CD4-positive, alpha-beta T cell treated with Interleukin-4 for 4 hours (primary cell): ENCODE measurements at places on chromosomes 5 and 9.

GRCh38 chr9:13089666-13090065 lies 189.8 kb downstream of the MPDZ start:
- no peak for DNase-seq

GRCh38 chr5:93192087-93192486 lies 388.9 kb downstream of the NR2F1-AS1 start:
- no peak for DNase-seq

- DNase-seq = no peak
Measured at GRCh38 chr9:72356041-72356582, 8.9 kb downstream of the ZFAND5 start.

DNA sequence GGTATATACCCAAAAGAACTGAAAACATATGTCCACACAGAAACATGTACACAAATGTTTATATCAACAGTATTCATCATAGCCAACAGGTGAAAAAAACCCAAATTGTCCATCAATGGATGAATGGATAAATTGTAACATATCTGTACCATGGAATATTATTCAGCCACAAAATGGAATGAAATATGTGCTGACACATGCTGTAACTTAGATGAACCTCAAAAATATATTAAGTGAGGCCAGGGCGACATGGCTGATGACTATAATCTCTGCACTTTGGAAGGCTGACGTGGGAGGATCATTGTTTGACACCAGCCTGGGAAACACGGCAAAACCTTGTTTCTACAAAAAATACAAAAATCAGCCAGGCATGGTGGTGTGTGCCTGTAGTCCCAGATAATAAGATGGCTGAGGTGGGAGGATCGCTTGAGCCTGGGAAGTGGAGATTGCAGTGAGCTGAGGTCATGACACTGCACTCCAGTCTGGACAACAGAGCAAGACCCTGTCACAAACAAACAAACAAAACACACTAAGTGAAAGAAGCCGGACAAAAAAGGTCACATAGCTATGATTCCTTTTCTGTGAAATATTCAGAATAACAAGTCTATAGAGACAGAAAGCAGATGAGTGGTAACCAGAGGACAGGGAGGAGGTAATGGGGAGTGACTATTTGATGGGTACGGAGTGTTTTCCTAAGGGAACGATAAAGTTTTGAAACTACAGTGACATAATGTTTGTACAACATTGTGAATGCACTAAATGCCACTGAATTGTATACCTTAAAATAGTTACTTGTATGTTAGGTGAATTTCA lies 11.4 kb downstream of the KYAT1 start:
- DNase-seq = no peak

DNA sequence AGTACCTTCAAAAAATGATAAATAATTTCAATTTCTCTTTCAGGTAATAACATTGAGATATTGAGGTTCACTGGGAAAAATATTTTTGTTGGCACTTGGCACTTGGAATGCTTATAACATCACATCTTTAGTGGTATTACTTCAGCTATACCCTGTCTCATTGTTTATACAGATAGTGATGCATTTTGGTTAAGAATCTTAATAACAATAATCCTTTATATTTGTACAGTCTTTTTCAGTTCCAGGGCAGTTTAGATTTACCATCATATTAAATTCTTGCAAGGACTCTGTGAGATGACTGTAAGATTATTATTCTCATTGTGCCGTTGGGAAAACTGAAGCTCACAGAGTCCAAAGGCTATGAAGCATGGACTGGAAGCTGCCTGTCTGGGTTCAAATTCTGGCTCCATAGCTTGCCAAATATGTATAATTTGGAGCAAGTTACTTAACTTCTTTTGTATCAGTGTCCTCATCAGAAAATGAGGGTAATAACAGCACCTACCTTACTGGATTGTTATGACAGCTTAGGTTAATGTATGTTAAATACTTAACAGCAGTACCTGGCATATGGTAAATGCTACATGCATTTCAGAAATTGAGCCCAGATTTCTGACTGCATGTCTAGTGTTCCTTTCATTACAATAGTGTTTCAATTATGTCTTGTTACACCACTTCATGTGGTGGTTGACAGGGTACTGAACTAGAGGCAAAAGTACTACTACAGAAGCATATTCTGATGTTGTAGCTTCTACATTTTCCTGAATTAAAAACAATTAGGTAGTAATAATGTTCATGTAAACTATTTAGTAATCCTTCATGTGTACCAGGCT lies 272.2 kb downstream of the PLK2 start:
- DNase-seq = no peak

- no peak for DNase-seq
Measured at GRCh38 chr5:141491323-141492167, 2.7 kb downstream of the PCDHGC5 start.

- no peak for DNase-seq
Measured at GRCh38 chr9:137192859-137193258, 4.4 kb downstream of the SSNA1 start.

- no peak for DNase-seq
Measured at GRCh38 chr5:11426442-11426841, 477.8 kb downstream of the CTNND2 start.

GRCh38 chr5:170791325-170791954 lies 7.9 kb downstream of the GABRP start:
- DNase-seq = no peak

DNA sequence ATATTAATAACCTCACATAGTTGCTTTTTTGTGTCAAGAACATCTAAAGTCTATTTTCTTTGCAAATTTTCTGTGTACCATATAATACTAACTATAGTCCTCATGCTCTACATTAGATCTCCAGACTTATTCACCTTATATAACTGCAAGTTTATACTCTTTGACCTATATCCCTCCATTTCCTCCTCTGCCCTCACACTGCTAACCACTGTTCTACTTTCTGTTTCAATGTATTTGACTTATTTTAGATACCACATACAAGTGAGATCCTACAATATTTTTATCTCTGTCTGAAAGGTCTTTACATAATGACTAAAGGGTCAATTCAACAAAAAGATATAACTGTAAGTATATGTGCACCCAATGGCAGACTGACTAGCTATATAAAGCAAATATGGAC lies 789.7 kb upstream of the ZNF608 start:
- DNase-seq = no peak

GRCh38 chr9:93129286-93129685 lies 4.8 kb downstream of the NINJ1 start:
- no peak for DNase-seq

DNA sequence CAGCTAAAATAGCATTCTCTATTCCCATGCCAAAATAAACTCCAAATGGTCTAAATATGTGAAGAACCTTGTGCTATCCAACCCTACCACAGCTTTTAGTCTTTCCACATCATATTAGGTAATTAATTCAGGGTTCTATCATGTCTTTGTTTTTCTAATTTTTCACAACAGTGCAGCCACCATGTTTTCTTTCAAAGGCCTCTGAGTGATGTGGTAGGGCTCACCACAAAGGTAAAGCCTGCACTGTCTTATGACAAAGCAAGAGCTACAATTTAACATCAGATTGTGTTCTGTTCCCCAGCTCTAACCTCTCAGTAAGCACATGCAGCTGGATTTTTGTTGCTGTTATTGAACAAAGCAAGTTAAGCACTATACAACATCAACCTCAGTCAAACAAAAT lies 52.4 kb downstream of the MEF2C start:
- no peak for DNase-seq

- DNase-seq = no peak
Measured at GRCh38 chr9:36025746-36026145, 11.0 kb upstream of the RECK start.

GRCh38 chr5:148846930-148847329 lies 20.5 kb downstream of the ADRB2 start:
- no peak for DNase-seq

GRCh38 chr5:98510143-98510985 lies 263.1 kb upstream of the RGMB start:
- no peak for DNase-seq

DNA sequence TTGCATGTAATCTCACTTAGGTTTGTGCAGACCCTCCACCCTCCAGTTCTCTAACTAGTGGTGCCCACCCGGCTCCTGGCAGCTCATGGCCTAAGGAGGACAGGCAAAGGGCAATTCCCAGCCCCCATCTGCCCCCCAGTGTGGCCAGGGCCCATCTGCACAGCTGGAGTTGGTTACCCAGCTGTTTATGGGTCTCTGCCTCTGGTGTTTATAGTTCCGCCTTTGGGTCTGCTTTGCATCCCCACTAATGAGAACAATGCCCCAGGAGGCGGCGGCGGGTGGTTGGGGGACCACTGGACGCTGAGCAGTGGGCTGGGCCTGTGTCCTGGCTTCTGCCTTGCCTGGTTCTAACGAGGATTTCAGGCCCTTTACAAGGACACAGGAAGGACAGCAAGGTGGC lies 62.4 kb downstream of the NDST1 start:
- no peak for DNase-seq

DNA sequence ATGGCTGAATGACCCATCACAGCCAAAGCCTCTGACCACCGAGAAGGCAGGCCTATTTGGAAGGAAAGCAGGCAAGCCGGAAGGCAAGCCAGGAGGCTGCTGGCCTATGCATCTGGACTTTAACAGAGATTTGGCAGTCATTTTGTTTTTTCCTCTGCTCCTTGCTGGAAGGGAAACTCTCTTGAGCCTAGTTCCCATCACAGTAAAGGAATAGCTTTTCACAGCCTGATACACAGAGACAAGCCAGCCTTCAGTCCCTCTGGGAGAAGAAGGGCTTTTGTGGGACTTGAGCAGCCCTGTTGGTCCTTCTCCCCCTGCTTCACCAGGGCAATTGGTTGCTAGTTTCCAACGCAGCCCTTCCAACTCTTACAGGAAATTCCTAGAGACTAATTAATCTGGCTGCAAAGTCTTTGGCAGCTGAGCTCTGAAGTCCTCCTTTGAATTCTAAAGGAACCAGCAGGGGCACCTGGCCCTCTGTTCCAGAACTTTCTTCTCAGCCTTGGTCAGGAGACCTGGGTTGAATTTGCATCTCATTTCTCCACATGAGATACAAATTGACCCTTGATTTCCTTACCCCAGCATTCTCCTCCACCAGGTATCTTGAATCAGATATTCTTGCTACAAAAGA lies 157.3 kb upstream of the EPB41L4A start:
- no peak for DNase-seq

GRCh38 chr5:8306288-8306896 lies 437.4 kb downstream of the MTRR start:
- DNase-seq = no peak

DNA sequence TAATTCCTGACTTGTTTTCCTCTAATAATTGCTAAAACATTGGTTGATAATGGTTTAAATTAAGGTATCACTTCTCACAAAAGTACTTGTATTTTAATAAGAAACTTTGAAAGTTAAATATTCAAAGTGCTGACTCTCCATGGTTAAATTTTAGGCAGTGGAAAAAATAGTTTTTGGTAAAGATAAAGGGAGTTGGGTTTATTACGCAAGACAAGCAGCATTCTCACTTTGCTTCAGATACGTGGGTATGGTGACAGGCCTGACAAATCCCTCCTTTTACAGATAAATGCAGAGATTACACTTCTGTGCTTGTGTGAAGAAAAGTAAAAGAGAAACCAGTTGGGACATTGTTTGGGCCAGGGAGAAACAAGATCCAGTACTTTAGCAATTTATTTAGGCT lies 14.5 kb upstream of the FAM170A start:
- no peak for DNase-seq

- DNase-seq = no peak
Measured at GRCh38 chr5:136364307-136364706, 1.0 kb downstream of the TRPC7 start.

DNA sequence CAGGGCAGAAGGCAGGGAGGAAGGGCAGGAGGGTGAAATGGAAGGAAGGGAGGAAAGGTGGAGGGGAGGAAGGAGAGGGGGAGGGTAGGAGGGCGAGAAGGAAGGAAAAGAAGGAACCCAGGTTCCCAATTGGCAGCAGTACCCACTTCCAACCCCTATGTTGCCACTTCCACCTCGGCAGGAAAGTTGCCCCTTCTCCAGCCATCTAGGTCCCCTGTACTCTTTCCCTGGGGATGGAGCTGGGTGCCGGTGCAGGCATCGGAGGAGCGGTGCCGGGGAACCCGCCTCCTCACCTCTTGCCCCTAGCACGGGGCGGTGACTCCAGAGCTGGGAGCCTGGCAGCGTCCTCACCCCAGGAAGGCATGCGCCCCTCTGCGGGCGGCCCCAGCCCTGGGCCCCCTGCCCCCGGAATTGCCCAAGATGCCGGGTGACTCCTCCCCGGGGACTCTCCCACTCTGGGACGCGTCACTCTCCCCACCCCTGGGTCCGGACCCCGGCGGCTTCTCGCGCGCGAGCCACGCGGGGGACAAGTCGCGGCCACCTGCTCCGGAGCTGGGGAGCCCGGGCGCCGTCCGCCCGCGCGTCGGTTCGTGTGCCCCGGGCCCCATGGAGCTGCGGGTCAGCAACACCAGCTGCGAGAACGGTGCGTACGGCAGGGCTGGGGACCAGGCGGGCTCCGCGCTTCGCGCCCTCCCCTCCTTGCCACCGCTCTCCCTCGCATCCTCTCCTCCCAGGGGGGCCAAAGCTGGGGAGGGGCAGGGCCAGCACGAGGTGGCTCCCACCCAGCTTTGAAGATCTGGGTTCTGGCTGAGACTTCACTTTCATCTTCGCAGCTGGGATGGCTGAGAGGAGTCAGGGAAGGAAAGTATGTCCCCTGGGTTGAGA lies at the start of gene NIPAL4:
Gene NIPAL4, plus strand, starts transcription at position 499 of the 885 bp plus-strand sequence. Its CDS starts 108 bp downstream, at position 607.
- no peak for DNase-seq

DNA sequence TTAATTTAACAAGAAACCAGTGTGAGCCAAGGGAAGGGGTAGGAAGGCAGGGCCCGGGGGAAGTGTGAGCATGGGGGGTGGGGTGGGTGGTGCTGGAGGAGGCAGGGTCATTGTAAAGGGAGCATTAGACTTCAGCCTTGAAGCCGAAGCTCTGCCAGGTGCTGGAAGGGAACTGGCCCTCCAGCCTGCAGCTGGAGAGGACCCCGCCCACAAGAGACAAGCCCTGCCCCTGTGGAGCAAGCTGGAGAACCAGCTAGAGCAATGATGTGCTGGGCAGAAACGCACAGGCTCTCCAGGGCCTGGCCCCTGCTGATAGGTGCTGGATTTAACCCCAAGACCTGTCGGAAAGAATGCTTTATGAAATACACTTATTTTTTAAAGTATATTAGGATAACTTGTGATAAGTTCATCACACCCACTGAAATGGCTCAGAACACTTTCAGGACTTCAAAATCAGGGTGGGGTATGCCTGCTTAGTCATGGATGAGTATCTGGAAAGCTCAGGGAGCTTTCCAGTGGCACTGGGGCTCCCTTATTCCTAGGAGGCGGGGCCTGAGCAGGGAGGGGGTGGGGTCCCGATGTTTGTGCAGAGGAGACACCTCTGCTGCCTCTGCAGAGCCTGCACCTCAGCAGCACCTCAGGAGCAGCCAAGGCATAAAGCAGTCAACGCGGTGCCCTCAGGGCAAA lies 27.1 kb downstream of the UBE2QL1 start:
- no peak for DNase-seq
